Cortex of kidney (tissue), 1 donor: ENCODE measurements at places on chromosomes 7 and 10.

DNA sequence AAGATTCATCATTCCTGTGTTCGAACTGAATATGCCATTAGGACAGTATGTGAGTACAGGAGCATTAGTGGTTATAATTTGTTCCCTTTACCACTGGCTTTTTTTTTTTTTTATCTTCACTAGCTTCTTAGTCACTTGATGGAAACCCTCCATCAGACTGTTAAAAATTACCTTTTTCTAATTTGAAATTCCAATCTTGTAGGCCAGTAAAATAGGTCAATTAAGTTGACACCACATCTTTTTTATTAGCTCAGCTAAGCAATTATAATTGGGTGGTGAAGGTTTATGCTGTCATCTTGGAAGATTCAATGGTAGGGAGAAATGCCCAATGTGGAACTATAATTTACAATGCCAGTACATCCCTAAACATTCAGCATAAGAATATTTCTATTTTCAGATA, 6.1 kb downstream of the NRCAM start:
- DNase-seq: no peak

DNA sequence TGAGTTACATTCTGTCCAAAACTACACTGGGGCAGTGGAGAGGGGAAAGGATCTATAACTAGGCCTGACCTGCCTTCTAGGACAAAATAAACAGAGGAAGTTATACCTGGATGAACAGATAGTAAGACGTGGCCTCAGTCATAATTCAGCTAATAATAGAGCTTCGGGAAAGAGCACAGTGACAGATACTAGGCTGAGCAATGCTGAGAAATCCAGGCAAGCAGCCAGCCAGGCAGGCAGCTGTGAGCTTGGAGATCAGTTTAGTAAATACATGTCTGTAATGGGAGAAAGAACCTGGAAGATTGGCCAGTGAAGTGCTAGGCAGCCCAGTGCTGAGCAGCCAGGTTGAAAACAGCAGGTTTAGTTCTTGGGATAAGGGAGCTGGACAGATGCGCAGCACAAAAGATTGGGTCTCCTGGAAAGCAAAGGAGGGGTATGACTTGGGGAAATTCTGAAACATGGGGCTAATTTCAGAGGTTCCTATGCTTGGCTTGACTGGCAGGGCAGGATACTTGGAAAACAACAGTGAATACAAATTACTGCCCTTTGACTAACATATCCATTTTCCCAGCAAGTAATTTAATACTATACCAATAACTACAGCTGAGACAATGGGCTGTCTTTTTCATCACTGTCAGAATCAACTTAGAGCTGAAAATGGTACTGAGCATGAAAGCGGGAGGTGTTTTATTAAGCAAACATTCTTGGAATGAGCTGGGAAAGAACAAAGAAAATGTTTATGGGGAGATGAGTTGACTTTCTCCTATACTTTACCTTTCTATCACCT, 140.8 kb downstream of the DGKB start:
- DNase-seq: no peak

DNA sequence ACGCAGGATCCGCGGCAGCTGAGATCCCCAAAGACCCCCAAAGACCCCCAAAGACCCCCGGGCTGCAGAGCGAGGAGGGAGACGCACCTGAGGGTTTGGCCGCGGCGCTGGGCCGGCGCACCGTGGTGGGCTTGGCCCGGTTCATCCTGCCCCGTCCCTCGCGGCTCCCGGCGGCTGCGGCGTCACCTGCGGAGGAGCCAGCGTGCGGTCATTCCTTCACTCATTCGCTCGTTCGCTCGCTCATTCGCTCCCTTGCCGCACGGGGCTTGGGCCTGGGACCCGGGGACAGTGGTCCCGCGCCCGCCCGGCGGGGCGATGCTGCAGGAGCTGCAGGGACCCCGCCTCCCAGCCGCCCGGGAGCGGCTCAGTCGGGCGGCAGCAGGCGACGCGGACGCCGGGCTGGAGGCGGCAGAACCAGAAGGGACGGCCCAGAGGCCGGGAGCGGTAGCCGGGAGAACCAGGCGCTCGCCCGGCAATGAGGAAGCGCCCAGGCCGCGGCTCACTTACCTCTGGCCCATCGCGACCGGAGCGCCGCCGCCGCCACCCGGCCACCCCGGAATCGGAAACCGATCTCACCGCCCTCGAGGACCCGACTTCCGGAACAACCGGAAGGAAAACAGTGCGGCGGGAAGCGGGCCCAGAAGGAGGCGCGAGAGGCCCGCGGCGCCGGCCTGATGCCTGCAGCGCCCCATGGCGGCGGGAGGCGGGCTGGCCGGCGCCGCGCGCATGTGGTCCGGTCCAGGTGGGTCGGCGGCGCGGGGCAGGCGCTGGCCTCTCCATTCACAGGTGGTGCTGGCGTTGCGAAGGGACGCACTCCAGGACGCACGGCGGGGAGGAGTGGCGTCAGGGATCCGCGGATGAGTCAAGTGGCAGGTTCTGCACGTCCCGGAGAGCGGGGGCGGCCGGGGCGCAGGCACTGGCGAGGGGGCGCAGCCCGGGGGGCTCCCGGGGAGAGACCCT, at the start of gene INTS1:
INTS1 (minus strand) TSS at position 574 of the 960 bp plus-strand sequence; CDS start at position 145, 429 bp downstream.
- no peak for DNase-seq

DNA sequence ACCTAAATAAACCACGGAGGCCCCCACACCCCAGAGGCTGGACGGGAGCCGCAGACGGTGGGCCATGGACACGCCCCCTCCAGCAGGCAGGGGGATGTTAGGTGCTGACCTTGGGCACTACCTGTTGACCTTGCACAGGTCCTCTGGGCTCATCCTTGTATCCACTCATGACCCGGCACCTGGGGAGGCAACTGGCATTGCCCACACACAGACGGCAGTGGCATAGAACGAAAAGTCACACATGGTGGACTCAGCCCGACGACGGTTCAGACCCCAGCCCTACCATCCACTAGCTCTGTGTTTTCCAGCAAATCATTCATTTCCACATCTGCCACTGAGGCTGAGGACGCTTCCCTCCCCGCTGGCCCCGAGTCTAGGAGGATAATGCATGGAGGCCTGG, 247.7 kb upstream of the PPP2R2D start:
- DNase-seq: no peak

DNA sequence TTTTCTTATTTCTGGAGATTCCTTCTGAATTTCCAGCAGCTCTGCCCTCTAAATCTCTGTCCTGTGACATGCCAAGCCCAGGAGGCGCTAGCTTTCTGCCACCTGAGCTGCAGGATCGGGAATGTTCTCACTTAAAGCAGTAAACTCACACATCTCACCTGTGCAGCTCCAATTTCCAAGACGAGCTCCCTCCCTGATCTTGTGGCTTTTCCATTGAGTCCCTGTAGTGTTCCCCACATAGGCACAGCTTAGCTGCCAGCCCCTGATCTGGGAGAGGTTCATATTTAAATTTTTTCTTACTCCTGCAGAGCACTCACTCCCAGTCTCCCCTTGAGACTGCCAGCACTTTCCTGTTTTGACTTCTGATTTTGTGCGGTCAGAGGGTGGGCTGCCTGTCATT, 479.3 kb downstream of the GLRX3 start:
- no peak for DNase-seq

DNA sequence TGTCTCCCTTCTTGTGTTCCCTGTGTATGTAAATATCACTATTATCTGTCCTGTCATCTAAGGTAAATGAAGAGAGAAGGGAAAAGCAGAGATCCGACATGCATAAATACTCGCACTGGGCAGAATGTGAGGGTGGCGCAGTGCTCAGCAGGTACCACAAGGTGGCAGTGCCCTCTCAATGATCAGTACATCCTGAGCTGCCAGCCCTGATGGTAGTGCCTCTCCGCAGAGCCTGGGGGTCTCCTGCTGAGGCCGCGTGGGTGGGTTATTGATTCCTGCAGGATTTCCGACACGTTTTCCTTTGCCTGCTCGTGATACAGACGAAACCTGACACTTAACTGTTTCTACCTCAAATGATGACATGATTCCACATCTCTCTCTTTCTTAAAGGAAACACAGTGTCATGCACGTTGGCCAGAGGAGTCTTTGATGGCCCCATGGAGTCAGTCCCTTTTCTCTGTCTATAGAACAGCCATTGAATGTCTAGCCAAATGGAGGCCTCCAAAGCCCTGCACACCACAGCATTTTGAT, 19.8 kb downstream of the RGR start:
- DNase-seq: no peak

DNA sequence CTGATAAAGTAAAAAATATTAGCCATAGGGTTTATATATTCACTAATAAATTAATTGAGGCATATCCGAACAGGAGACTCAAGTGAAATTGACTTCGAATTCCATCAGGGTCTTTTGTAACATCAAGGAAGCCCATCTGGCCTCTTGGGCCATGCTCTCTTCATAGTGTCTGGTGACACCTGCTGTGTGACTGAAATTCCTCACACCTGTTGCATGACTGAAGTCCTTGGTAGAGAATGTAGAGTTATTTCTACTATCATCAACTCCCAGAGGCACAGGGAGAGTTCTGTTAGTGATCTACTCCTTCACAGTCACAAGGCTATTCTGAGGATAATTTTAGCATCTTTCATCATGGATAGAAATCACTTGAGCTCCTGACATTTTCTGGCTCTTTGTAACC, 138.3 kb upstream of the LSM8 start:
- DNase-seq: no peak
